Neural crest cell (in vitro differentiated cells): ENCODE measurements at places on chromosomes 12 and 14.

- no peak for DNase-seq
These were observed 24.5 kb upstream of the ULK1 start for GRCh38 chr12:131869871-131870418.

- no peak for DNase-seq
These were observed 762.3 kb downstream of the GALC start for GRCh38 chr14:87230726-87231125.

DNA sequence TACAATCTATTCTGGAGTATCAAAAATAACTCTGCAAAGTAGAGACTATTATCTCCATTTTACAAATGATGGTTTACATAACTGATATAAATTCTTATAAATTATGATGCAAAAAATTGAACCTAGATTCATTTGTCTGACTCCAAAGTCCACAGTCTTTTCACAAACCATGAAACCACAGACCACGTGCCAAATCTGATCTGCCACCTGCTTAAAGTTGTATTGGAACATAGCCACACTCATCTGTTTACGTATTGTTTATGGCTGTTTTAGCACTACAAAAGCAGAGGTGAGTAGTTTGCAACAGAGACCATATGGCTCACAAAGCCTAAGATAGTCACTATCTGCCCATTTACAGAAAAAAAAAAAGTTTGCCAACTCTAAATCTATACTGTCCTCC, 105.3 kb downstream of the KCNH5 start:
- DNase-seq, result no peak

DNA sequence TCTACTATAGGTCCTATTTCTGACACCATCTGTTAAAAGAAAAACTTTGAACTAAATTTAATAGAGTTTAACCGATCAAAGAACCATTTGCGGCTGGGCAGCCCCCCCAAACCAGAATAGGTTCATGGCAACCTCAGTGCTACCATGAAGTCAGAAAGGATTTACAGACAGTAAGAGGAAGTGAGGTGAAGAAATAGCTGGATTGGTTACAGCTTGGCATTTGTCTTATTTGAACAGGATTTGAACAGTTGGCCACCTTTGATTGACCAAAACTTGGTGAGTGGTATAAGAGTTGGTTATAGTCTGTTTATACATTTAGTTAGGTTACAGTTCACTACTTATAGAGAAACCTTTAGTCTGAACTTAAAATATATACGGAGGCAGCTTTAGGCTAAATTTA, 88.9 kb downstream of the TXNDC16 start:
- no peak for DNase-seq

- DNase-seq, result no peak
These were observed 303.8 kb downstream of the BTG1 start for GRCh38 chr12:91841822-91842221.

- DNase-seq, result no peak
These were observed 7.1 kb downstream of the METAP2 start for GRCh38 chr12:95481072-95481471.

GRCh38 chr14:24110060-24110459, 4.5 kb upstream of the DCAF11 start:
- DNase-seq, result no peak

DNA sequence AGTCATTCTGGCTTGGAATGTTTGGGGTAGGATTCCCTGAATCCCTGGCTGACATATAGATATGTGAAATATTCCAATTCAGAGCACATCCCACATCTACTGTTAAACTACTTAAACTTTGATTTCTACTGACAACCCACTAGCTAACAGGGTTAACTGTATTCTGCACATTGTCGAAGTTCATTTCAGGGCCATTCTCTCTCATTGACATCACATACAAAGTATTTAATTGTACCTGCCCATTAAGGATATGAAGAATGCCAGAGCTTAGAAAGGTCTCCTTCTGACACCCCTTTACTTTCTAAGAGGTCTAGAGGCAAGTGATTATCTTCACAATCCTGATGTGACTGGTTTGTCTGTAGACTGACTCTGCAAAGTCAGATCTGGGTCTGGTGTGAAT, 2.8 kb upstream of the DCN start:
- no peak for DNase-seq
